ENCODE measurements at places on chromosomes 3 and 15.

DNA sequence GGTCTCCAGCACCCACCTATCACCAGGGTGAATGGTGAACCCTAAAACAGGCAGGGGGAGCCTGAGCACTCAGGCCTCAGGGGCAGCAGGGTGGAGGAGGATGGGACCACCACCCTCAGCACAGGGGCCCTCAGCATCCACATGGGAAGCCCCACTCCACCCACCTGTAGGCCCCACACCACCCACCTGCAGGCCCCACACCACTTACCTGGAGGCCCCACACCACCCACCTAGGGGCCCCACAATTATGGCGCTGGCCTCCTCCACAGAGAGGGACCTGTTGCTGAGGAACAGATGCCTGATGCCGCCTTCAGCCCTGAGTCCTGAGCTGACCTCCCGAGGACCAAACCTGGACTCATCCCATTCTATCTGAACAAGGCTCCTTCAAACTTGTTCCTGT is 46.7 kb downstream of the HMCES start:
- no peak for DNase-seq

DNA sequence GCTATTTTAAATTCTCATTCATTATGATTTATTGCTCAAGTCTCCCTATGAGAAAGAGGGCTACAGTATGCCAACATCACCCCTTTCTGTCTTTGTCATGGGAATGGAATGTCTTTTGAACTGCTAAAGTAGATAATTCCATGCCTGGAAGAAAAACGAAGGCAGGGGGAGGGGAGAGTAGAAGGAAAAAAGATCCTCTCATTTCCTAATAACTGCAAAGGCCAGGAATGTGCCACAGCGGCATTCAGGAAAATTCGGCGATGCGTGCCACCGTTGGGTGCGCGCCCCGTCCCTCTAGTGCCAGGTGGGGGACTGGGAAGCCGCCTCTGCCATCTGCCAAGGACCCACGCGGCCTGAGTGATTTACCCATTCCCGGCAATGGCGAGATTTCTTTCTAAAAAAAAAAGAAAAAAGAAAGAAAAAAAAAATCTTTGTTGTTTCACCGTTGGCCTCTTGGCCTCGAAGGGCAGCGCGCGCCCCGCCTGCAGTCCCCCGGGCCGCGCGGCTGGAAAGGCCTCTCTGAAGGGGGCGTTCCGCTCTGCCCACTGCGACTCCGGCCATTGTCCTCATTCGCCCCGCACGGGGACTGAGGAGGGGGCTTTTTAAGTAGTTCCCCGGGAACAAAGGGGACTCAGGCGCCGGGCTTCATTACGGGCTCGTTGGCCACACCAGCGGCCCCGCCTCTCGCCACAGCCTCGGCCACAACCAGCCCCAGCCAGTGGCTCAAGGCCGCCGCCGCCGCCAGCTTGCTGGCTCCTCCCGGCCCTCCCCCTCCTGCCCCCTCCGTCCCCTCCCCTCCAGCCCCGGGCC is 54.5 kb downstream of the CPN2 start:
- DNase-seq = peak; percentile 30

- no peak for DNase-seq
Measured at GRCh38 chr3:23103764-23104163, 99.4 kb upstream of the UBE2E2 start.

GRCh38 chr3:156409694-156410093 is 145.2 kb downstream of the SSR3 start:
- no peak for DNase-seq

- DNase-seq = peak; percentile 93
Measured at GRCh38 chr15:89057506-89058133, 30.6 kb upstream of the ABHD2 start.

DNA sequence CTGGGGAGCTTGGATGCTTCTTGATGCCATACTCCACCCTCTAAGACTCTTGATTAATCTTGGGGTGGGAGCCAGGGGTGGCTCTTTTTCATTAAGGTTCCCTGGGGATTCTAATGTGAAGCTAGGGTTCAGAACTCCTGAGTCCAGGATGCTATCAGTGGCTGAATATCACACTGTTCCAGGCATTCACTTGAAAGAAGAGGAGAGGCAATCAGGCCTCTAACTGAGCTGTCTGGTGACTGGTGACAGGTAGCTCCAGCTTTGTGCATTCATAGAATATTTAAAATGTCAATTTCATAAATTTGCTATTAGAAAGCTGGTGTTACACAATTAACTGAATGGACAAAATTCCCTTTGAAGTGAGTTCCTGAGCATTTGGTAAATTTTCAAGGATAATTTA is 139.0 kb downstream of the CHDH start:
- no peak for DNase-seq

GRCh38 chr3:131020122-131020693 is 6.4 kb downstream of the ASTE1 start:
- no peak for DNase-seq

DNA sequence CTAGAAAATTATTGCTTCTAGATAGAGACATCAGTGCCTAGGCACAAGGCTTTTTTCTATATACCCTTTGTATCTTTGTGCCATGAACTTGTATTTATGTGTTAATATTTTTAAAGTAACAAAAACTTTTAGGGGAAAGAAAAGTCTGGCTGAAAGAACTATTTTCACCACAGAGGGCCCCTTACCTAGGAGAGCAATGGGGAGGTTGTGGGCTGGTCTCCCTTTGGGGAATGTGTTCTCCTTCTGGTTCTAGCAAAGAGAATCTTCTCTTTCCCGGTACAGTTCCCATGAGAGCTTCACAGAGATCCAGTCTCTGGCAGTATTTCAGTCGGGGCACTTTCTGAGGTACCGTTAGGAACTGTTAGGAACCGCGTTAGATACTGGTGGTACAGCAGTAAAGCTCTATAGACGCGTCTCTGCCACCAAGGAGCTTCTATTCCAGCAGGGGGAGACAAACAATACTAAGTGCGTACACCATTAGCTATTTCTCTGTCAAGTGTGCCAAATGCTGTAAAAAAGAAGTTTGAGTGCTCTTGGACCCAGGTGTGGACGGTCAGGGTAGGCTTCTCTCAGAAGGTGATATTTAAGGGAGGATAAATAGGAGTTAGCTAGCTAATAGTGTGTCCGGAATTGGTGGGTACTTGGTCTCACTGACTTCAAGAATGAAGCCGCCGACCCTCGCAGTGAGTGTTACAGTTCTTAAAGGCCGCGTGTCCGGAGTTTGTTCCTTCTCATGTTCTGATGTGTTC is 4.6 kb upstream of the EPB42 start:
- peak; percentile 41 for DNase-seq

- no peak for DNase-seq
Measured at GRCh38 chr3:52068055-52068571, 11.7 kb upstream of the DUSP7 start.

- no peak for DNase-seq
Measured at GRCh38 chr15:58497046-58497785, 65.4 kb downstream of the LIPC start.

GRCh38 chr15:68730976-68731897 is 89.5 kb downstream of the ANP32A start:
- DNase-seq = peak; percentile 12

DNA sequence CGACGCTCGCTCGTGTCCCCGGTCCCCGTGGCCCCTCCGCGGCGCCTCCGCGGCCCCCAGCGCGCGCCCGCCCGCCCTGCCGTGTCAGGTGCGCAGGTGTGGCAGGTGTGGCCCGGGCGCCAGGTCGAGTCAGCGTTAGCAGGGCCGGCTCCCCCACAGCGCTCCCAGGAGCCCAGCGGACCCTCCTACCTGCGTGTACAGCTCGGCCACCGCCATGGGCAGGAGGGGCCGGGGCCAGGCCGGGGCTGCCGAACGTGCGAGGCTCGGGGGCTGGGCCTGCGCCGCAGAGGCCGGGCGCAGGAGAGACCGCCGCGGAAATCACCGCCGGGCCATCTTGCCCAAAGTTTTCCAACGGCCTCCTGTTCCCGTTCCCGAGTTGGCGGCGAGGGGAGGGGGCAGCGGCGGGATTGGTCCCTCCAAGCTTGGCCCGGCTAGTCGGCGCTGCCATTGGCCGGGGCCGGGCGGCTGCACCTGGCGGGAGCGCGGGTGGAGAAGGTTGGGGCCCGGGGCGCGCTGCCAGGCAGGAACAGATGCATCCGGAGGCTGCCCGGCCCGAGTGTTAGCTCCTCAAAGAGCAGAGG is at the start of gene MYO5C:
Gene MYO5C (minus strand): TSS at position 384 of the 581 bp plus-strand sequence. CDS start 168 bp downstream, at position 216.
- peak; percentile 93 for DNase-seq

GRCh38 chr3:136366289-136366688 is 116.1 kb downstream of the PCCB start:
- no peak for DNase-seq

GRCh38 chr3:12884186-12884680 is 42.9 kb upstream of the RPL32 start:
- no peak for DNase-seq

GRCh38 chr3:64224826-64225610 is at the start of gene PRICKLE2:
Gene PRICKLE2, minus strand, starts transcription at chr3:64225466. Its CDS starts 26,539 bp downstream, at chr3:64198927.
- peak; percentile 38 for DNase-seq

DNA sequence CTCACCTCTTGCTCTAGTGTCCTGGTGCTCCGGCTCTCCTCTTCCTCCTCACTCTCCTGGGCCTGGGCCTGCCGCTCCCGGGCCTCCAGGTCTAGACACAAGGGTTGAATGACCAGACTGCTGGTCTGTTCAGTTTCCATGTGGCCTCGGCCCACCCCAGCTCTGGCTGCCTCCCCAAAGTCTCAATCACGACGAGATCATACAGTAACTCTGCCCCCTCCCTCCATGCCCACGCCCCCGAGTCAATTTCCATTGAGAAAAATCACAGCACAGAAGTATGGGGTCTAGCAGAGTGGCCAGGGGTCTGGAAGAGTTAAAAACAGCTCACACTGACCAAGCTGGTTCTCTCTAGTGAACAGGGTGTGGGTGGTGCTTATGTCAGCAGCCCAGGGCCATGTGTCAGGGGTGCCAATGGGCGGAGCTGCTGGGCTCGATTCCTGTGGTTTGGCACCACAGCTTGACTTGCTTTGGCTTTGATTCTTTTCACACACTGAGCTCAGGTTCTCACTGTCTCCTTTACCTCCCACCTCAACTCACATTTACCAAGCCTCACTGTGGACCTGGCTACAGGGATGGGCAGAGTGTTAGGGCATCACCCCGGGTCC is 6.9 kb downstream of the C15orf62 start:
- no peak for DNase-seq

GRCh38 chr15:67107014-67107812 is 41.8 kb downstream of the SMAD3 start:
- no peak for DNase-seq

GRCh38 chr3:138594150-138594934 is at the start of gene CEP70:
Gene CEP70, minus strand, starts transcription at chr3:138594260. Its CDS starts 21,333 bp downstream, at chr3:138572927.
- DNase-seq = peak; percentile 92

DNA sequence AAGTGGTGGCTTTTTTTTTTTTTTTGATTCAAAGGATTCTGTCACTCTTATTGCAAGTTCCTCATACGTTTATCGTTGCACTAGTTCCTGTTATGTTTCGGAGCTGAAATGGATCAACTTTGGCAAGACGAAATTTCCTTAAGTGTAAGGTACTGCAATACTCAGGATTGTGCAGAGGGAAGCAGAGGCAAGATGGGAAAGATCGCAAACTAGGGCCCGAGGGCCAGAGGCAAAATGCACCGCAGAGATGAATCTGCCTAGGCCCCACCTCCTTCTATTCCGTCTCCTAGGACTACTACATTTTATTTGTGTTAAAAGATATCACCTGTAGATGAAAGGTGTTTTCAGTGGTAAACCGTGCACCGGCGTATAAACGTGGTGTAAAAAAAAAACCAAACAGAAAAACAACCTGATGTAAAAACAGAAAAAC is 331 bp downstream of the RNU6-1 start:
- no peak for DNase-seq

DNA sequence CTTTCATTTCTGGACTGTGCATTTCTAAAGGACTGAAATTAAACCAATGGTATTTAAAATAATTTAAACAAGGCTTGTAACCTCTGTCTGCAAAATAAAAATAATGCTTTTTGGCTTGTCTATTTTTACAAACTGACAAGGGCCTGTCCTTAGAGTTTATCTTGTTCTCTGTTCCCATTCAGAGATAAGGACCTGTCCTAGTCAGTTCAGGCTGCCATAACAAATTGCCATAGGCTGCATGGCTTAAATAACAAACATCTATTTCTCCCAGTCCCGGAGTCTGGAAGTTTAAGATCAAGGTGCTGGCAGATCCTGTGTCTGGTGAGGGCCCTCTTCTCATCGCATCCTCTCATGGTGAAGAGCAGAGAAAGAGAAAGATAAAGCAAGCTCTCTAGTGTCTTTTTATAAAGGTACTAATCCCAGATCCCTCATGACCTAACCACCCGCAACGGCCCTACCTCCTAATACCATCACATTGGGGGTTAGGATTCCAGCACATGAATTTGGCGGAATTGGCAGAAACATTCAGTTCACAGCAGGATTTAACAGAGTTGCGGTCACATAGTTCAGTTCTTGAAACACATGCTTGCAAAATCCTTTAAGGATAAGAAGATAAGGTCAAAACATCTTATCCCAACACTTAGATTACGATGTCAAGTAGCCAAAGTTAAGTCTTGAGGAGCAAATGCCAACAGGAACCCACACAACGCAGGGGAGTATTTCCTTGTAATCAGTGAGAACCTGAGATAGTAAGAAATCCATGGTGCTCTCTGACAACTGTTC is 17.8 kb downstream of the KBTBD8 start:
- DNase-seq = no peak

- no peak for DNase-seq
Measured at GRCh38 chr3:24812116-24812515, 317.5 kb upstream of the THRB start.

DNA sequence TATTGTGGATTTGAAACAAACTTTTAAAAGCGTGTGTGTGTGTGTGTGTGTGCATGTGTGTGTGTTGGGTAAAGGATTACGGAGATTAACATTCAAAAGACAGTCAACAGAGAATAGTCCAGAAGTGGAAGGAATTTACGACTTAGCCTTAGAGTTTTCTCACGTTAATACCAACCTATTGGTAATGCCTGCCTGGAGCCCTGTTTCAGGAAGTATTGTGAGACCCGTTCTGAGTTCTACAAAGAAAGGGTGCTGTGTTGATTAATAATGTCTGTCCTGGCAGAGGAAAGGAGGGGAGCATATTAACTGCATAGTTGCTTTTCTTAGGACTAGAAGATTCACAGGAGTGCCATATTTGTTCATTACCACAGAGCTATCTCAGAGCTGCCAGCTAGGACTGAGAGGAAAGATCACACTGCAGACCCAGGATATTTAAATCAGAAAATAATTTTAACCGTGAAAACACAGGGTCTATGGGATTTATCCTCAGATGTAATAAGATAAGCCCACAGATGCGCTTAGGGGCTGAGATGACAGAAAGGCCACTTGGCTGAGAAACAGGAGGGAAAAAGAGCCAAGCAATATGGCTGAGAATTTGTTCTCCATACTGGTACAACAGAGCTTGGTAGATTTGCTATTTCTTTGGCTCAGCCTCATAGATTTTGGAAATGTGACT is 40.5 kb upstream of the FRMD4B start:
- DNase-seq = no peak

DNA sequence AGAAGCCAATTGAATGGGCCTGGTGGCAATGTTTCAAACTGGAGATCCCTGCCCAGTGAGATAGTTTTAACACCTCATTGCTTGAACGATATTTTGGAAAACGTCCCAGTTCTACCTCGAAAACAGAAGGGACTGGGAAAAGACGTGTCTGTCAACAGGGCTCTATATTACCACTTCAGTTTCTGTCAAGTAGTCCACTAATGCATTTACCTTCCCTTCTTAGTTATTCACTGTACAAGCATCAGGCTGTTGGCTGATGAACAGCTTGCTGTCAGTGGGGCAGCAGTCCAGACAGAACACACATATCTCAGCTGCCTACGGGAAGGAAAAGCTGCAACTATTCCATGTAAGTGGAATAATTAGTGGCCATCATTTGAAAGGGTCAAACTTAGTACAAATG is 794.7 kb upstream of the GBE1 start:
- DNase-seq = no peak

GRCh38 chr15:80545078-80545477 is 140.9 kb downstream of the ARNT2 start:
- DNase-seq = no peak

All from endothelial cell (in vitro differentiated cells).